Activated naive CD8-positive, alpha-beta T cell treated with anti-CD3 and anti-CD28 coated beads, Interleukin-2, amount 10 ng/mL, durations not matched to agents 7 days and 5 days (primary cell): ENCODE measurements at places on chromosomes 4 and X. TPM values are rescaled to one million over a fixed set of nuclear protein-coding genes. Genes with fewer than 3 reads are reported as not detected.
A peak's percentile ranks its signal among the peaks of the same experiment; 100 is the strongest.

Gene DDX60
- 141 TPM for total RNA-seq

DNA sequence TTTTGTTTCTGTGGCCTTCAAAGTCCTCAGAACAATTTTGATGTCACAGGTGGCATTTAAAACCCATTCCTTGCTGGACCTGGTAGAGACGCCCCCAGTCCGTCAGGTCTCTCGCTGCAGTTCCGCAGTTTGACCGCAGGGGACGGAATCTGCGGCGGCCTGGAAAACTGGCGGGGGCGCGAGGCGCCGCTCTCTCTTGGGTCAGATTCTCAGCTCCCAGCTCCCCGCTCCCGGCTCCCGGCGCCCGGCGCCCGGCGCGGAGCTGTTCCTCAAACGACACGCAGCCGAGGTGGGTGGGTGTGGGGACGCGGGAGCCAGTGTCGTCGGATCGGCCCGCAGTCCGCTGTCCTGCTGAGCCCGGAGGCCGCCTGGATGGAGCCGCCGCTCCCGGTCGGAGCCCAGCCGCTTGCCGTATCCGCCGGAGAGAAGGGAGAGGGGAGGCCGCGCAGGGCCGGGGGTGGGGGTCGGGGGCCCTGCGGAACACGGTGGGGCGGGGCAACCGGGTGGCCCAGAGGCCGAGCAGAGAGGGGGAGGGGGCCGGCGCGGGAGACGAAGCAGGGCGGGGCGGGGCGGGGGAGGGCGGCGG lies at the start of gene OCRL:
OCRL (plus strand) TSS at position 192 of the 586 bp plus-strand sequence; CDS start at position 373, 181 bp downstream.
- peak within 1 kb of the TSS; percentile 80 for H3K4me3 ChIP-seq
- peaks cover 4% of the 10 kb centered on the region for H3K4me1 ChIP-seq
- DNase-seq, result peak; percentile 56

GRCh38 chrX:101442085-101442484 lies 34.1 kb downstream of the HNRNPH2 start:
- H3K4me3 ChIP-seq, result no peak overlapping the region
- no peak for DNase-seq
- H3K27ac ChIP-seq, result no peak overlapping the region
- H3K4me1 ChIP-seq, result peaks cover 3% of the 10 kb centered on the region
- H3K27me3 ChIP-seq, result no peaks in the 10 kb centered on the region

Gene CLGN
- total RNA-seq, result not detected

- no peak for DNase-seq
- H3K4me3 ChIP-seq, result no peak overlapping the region
- no peaks in the 10 kb centered on the region for H3K27me3 ChIP-seq
- H3K36me3 ChIP-seq, result peaks cover 16% of the 10 kb centered on the region
- no peak overlapping the region for H3K27ac ChIP-seq
These were observed 29.2 kb downstream of the NUDT9 start for GRCh38 chr4:87451537-87451936.
